ENCODE measurements at places on chromosomes 7 and 10.

- peak; percentile 96 for DNase-seq
Measured at GRCh38 chr7:1065585-1066241, 21.4 kb downstream of the GPR146 start.

DNA sequence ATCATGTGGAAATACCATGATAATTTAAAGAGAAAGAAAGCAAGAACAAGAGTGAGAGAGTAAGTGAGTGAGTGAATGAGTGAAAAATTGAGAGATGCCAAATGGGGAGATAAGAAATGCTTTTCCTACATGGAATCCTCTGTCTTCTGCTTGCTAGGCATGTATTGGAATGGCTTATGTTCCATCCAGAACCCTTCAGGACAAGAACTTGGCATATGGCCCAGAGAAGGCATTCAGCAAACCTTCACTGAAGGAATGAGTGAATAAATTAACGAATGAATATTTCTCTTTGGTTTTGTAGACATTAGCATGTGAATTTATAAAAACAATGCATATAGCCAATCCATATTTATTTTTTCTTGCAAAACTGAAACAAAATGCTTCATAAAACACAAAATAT is 162.2 kb downstream of the LRRTM3 start:
- no peak for DNase-seq

GRCh38 chr7:151745706-151746105 is 131.2 kb downstream of the PRKAG2 start:
- DNase-seq = no peak

- no peak for DNase-seq
Measured at GRCh38 chr7:113768387-113768786, 150.4 kb downstream of the PPP1R3A start.

- no peak for DNase-seq
Measured at GRCh38 chr10:115953968-115954367, 319.0 kb downstream of the GFRA1 start.

- no peak for DNase-seq
Measured at GRCh38 chr10:30973737-30974136, 57.9 kb downstream of the ZNF438 start.
